LHCN-M2 (cell line): ENCODE measurements at places on chromosomes 13 and 19. TPM values are rescaled to one million over a fixed set of nuclear protein-coding genes. Genes with fewer than 3 reads are reported as not detected.

Gene ZNF549
- 5.9 and 6.0 TPM in 2 replicates for total RNA-seq

Gene CILP2
- 0.06 TPM in 2 replicates for total RNA-seq

Gene ZNF723
- total RNA-seq: not detected in 2 replicates

Gene URAD
- total RNA-seq: not detected in 2 replicates

Gene ZNF790
- 6.3 and 8.3 TPM in 2 replicates for total RNA-seq

- DNase-seq: no peak
These were observed 3.8 kb downstream of the UBL3 start for GRCh38 chr13:29846475-29847256.

DNA sequence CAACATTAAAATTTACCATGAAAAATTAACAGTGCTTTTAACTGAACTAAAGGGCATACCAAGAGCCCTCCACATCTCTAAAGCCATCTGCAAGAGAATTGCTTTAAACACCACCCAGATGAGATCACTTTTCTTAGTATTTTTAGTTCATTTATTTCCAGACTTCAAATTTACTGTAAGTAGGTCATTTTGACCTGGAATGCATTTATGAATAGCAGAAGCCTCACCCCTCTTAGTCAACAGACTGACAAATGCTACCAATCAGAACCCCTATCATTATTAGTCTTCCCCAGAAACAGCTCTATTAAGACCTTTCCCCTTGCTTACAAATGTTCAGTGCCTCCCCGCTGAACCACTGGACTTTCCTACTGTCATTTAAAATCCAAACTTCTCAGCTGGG, 27.3 kb downstream of the RUBCNL start:
- DNase-seq: peak; percentile 62

GRCh38 chr13:97134364-97135095, 87.6 kb upstream of the MBNL2 start:
- DNase-seq: peak; percentile 49

GRCh38 chr13:41465241-41465847, 8.0 kb downstream of the RGCC start:
- DNase-seq: peak; percentile 85

DNA sequence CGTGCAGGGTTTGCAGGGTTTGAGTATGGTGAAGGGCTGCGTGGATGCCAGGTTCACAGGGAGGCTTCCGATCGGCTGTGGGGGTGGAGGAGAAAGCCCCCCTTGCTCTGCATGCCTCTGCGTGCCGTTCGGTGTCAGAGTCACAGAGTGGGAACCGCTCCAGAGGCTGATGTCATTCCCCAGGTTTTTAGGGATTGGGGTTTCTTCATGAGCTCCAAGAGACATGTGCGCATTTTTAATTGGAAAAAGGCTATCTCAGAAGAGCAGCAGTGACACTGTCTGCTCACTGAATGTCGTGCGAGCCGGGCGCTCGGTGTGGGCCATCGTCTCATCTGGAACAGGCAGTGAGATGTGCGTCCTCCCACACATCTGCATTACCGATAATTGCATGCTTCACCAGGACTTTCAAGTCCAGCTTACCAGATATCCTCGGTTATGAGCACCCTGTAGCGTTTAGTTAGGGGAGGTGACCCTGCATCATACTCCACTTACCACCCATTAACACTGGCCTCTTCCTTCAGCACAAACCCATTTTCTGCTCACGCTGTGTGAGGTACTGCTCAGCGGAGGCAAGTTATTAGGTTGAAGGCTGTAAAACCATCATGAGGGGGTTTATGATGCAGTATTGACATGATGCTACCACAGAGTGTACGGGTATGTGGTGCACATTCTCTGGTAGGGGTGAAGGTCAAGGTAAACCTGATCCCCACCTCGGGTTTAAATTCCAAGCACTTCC, 1.7 kb downstream of the MCF2L start:
- DNase-seq: no peak

- no peak for DNase-seq
These were observed 3.8 kb downstream of the COMMD6 start for GRCh38 chr13:75533861-75534260.

GRCh38 chr19:41133260-41133659, 19.0 kb downstream of the CYP2F1 start:
- DNase-seq: no peak

- no peak for DNase-seq
These were observed 5.9 kb downstream of the IGLON5 start for GRCh38 chr19:51317376-51317775.

DNA sequence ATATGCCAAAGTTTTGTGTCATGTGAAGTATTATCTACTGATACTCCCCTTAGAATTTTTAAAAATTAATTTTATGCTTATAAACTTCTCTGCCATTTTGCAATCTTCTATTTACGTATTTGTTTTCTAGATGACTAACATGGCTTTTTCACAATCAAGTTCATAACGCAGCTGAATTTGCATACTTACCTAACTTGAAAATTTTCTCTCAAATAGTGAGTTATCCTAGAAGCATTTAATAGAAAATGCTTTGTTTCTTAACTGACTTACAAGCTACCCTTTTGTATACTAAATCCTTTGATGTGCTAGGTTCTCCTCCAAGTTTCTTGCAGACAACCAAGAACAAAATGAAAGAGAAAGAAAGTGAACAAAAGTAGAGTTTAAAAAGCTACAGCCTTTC, 683.5 kb downstream of the LIG4 start:
- DNase-seq: no peak

DNA sequence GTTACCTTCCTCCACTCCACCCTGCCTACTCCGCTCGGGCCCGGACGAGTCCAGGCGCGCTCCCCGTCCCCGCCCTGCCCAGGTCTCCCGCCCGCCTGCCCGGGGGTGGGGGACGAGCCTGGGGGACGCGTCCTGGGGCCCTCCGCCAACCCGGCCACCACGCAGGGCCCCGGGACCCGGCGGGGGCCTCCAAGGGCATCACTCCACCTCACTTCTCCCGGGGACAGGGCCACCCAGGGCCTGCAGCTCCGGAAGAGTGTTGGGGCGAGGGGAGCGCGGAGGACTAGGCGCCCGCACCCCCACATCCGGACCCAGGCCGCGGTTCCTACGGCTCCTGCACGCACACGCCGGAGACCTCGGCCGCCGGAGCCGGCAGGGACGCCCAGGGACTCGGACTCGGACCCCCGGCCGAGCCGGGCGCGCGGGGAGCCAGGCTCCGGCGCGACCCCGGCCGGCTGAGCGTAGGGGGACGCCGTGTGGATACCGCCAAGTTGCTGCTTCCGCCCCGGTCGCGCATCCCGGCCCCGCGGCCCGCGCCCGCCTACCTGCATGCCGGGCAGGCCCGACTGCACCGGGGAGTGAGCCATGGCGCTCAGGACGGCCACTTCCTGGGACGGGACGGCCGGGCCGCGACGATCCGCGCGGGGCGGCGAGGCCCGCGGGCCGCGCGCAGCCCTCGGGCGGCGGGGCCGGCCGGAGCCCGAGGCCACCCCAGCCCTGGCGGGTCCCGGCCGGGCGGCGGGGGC, 534 bp downstream of the STK24 start:
- DNase-seq: no peak

DNA sequence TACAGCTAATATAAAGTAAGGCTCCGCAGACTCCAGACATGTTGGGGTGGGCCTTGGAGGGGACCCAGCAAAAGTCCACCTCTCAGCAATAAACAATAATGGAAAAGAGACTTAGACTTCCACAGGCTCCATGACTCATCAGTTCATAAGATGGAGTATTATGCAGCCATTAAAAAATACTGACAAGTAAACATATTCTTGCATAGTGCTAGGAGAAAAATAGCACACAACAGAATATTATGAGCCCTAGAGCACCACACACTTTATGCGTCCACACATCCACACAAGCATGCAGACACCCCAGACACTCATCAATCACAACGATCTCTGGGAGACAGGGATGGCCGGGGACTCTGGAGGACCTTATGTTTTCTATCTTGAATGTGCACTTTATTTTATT, 46.0 kb downstream of the PDCD5 start:
- no peak for DNase-seq

DNA sequence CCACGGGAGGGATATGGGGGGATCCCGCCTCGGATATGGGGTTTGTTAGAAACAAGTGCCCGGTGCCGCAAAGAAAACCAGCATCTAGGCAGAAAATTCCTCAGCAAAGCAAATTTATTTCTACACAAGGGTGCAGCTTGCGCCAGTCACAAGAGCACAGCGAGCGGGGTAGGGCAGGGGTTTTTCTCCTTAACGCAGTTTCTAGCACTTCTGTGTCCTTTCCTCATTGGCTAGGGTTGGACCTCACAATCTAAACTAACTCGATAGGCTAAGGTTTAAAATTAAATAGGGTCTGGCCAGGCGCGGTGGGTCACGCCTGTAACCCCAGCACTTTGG, 595 bp downstream of the ZNF440 start:
- peak; percentile 14 for DNase-seq

GRCh38 chr13:91632086-91632485, 233.7 kb downstream of the GPC5 start:
- DNase-seq: no peak

DNA sequence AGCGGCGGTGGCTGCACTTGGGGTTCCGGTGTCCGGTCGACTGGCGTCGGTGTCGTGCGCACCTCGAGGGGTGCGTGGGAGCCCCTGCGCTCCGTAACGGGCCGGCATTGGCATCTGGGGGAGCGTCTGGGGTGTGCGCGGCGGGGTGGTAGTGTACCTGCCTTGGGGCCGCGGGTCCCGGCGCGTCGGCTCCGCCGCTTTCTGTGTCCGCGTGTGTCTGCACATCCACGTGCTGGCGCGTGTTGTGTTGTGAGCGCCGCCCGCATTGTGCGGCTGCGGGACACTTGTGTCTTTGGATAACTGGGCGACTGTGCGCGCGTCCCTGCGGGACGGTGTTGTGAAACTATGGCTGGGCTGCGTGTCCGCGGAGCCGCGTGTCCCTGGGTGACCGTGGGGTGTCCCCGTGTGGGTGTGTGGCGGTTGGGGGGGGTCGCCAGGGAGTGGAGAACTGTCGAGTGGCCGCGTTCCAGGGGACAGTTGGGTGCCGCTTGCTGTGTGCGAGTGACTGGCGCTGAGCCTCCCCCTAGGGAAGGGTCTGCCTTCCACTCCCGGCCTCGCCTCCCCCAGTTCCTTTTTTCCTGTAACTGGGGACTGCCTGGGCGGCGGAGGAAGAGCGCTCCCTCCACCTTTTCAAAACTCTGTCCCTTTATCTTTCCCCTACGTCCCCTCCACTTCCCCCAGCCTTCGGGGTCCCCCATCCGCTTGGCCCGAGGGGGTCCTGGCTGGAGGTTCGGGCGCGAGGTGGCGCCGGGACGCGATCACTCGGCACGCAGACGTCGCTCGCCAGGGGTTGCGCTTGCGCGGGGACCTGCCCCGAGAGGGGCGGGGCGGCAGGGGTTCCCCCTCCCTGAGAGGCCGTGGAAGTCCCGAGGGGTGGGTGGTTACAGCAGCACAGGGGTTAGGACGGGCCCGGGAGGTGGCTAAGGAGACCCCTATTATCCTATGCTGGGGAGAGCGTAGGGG, 5.7 kb upstream of the NFIC start:
- DNase-seq: no peak

DNA sequence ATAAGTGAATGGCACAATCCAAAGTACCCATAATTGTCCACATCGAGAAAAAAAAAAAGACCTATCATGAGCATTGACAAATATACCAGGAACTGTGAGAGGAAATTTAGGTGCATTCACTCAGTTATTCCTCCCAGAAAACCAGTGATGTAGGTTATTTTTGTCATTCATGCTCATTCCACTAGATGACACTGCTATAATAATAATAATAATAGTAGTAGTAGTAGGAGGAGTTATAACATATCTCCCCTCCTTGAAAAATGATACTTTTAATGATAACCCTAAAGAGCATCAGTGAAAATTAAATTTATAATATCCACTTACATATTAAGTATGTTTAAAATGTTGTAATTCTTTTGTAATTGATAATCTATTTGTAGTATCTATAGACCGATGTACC, 463.9 kb upstream of the MIR17HG start:
- DNase-seq: no peak

DNA sequence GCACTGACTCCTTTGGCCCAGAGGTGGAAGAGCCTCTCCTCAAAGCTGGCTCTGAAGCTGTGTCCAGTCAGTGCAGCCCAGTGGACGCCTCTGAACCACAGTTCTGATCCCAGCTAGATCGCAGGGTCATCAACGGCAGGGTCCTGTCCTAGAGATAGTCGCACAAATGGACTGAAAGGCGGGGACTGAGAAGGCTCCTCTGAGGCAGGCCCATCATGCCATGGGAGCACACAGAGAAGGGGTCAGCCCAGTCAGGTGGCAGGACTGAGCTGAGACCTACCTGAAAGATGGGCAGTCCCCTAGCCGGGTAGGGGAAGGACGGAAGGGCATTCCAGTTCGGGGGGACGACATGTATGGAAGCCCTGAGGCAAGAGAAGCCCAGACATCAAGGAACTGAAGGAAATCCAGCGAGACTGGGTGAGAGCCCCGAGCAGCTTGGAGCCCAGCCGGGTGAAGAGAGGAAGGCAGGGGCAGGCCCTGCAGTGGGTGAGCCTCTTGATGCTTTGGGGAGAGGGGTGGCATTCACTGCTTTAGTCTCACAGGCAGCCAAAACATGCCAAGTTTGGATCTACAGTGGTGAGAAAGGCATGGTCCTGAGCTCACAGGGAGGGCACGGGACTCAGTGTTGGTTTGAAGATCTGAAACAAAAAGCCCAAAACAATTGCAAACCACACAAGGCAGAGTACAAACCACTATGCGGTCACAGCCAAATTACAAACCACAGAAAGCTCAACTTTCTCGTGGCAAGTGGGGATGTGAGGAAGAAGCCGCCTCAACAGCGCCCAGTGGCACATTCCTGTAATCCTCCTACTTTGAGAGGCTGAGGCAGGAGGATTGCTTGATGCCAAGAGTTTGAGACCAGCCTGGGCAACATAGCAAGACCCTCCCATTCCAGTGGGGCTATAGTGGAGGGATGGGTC, 10.0 kb downstream of the CALM3 start:
- no peak for DNase-seq

- DNase-seq: peak; percentile 84
These were observed 3.3 kb upstream of the RPL36 start for GRCh38 chr19:5686647-5687359.

DNA sequence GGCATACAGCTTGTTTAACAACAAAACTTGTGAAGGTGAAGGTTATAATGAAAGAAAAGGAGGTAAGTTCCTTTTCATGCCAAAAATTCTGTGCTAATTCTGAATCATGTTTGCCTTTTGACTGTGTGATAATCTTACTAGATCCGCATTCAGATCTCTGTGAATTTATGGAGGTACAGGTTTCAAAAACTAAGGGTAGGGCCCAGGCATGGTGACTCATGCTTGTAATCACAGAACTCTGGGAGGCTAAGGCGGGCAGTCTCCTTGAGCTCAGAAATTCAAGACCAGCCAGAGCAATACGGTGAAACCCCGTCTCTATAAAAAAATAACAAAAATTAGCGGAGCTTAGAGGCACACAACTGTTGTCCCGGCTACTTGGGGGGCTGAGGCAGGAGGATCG, 45.9 kb downstream of the PCDH9 start:
- no peak for DNase-seq

GRCh38 chr13:49998714-49999624, 2.1 kb downstream of the TRIM13 start:
- DNase-seq: no peak

- no peak for DNase-seq
These were observed 7.3 kb upstream of the HOMER3 start for GRCh38 chr19:18948075-18948975.

GRCh38 chr13:44191504-44192171, 182.0 kb upstream of the SERP2 start:
- DNase-seq: peak; percentile 87
